ENCODE measurements at places on chromosomes 2 and 18.

GRCh38 chr2:197599285-197599965, 76.0 kb downstream of the RFTN2 start:
- DNase-seq, result no peak

DNA sequence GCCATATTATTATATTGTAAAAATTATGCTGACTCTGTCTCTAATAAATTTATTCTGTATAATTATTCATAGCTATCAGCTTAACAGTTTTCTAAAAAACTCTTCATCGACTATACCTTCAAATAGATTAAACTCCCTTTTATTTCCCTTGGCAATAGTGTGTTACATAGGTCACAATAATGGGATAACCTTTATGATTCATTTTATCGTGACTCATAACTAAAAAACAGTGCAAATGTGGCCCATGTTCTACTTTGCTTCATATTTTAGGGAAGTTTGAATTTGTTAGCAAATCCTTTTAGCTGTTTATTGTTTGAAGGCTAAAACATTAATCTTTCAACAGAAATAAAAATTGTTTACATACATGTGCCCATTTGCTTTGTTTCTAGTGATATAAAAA, 783.2 kb upstream of the CDH2 start:
- no peak for DNase-seq

DNA sequence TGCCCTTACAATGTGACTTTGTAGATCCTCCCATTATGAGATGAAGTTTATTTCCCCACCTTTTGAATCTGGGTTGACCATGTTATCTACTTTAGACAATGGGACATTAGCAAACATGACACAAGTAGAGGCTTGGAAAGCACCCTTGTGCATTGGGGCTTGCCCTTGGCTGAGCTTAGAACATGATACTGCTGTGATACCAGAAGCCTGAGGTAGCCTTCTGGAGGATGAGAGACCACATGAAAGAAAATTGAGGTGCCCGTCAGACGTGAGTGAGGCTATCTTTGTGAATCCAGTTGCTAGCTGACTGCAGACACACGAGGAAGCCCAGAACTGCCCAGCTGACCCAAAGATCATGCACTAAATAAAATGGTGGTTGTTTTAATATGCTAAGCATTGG, 341.2 kb downstream of the CYP26B1 start:
- no peak for DNase-seq

- no peak for DNase-seq
These were observed 14.1 kb downstream of the DPP10 start for GRCh38 chr2:114456566-114456965.

- no peak for DNase-seq
These were observed 28.0 kb downstream of the LHCGR start for GRCh38 chr2:48727560-48727959.

Data from femur (tissue), 1 donor.